ENCODE measurements at places on chromosomes 2 and 18.

DNA sequence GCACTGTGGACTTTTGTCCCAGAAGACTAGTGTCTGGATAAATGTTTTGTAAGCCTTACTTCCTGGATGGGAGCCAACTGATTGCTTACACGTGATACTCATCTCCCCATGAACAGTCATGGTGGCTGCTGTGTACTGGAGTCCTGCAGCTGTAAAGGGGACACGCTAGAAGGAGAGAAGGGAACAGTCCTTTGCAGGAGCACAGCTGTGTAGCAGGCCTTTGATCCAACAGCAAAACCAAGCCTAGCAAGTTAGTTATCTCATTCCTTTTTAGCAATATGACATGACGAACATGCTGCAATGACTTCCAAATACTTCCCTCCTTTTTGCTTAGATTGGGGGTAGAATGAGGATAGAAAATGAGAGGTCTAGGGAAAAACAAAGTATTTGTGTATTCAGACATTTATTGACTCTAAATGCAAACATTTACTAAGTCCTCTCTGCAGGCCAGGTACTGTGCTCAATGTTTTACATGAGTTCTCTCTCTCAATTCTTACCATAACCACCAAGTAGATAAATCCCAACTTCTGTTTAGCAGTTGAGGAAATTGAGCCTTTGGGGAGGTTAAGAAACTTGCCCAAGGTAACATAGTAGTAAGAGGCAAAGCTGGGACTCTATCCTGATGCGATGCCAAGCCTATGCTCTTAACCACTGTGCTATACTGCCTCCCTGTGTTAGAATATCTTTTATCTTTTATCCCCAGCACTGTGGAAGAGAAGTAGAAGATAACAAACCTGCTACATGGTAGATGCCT is 55.4 kb upstream of the CD28 start:
- DNase-seq = peak; percentile 95

DNA sequence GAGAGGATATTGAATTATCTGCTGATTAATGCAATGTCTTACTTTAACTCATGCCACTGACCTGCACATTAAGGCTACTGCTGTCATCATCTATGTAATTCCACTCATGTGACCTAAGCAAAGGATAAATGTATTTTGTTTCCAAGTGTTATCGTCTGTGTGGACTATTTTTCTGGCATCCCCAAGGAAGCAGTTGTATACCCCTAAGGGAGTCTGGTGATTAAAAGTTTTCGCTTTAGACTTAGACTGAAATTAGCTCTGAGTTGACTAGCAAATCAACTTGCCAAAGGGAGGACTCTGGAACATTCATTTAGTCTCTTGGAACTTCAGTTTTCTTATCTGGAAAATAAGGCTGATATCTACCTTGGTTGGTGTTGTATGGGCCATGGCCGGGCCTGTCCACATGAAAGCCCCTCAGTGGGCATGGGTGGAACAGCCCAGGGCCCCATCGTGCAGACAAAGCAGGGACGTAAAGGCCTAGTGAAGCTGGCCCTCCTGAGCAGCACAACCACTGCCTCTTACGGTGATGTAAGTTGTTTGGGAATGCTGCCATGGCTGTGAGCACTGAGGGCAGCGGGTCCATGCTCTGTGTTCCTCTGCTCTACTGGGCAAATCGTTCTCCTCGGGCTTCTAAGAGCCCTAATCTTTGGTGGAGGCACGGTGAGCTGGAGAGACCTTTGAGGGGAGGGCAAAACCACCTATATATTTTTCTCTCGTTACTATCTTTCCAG is 144.4 kb upstream of the RNF152 start:
- no peak for DNase-seq

GRCh38 chr2:182642328-182642727 is 73.7 kb upstream of the DNAJC10 start:
- no peak for DNase-seq

- DNase-seq = no peak
Observed at GRCh38 chr18:57925706-57926105, 118.3 kb upstream of the NEDD4L start.

DNA sequence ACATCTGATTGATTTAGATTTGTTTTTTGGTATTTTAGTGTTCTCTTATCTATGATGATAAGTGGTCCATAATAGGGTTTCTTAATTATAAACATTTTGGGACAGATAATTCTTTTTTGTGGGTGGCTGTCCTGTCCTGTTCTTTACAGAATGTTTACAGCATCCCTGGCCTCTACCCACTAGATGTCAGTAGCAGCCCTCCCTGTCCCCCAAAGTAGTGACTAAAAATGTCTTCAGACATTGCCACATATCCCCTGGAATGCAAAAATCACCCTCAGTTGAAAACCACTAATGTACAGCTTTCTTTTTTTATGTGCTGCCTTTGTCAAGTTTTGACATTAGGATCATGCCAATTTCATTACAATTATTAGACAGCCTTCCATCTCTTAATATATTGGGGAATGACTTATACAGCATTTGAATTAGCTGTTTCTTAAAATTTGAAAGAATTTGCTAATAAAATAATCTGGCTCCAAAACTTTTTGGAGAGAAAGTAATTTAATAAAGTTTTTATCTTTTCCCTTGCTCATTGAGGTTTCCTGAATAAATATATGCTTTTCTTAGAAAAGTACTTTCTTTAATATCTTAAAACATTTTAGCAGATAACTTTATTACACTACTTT is 19.5 kb downstream of the WIPF1 start:
- no peak for DNase-seq

- no peak for DNase-seq
Observed at GRCh38 chr2:213104092-213104902, 47.1 kb downstream of the IKZF2 start.

- DNase-seq = no peak
Observed at GRCh38 chr2:7627583-7627982, 710.4 kb downstream of the RNF144A start.

DNA sequence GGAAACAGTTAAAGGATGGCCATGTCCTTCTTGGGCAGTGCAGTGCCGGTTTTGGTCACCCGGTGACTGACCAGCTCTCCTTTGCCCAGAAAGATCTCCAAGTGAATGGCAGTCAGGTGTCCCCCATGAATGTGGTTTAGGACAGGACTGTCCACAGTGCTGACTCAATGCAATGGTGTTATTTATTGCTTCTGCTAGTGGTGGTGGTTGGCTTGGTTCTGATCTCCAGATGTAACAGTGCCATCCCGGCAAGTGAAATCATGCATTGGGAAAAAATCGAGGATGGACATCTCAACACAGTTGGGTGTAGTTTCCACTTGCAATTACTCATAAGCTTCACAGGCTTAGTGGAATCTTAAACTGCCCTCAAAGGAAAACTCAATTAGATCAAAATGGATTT is 81.9 kb downstream of the TGOLN2 start:
- DNase-seq = no peak

- peak; percentile 29 for DNase-seq
Observed at GRCh38 chr2:69830045-69830905, 815 bp downstream of the GMCL1 start.

GRCh38 chr2:10303694-10304378 is 1.1 kb downstream of the HPCAL1 start:
- DNase-seq = no peak

DNA sequence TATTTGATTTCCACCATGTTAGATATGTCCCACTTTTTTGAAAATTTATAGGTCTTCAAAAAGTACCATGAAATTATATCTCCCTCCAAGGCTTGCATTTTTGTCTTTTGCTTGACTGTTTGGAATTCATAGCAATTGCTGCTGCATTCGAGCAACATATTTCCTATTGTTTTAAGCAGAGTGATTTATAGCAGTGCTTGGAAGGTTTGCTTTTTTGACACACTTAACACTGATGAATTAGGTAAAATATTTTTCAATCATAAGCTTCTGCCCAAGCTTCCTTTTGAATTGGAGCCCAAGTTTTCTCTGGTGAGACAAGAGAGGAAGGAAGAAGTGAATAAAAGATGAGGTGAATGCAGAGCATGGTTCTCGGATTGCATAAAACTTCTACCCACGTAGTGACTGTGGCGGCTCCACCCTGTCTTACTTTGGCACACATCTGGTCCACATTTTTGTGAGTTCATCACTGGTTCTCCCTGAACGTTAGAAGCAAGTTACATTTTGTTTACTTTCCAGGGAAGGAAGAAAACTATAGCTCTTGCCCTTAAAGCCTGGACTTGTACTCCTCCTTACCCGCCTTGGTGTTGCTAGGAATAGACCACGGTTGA is 667.0 kb downstream of the TSN start:
- DNase-seq = no peak

GRCh38 chr2:96207073-96207773 is 1.4 kb downstream of the STARD7 start:
- DNase-seq = no peak

GRCh38 chr18:32366586-32367538 is 103.8 kb downstream of the GAREM1 start:
- no peak for DNase-seq

DNA sequence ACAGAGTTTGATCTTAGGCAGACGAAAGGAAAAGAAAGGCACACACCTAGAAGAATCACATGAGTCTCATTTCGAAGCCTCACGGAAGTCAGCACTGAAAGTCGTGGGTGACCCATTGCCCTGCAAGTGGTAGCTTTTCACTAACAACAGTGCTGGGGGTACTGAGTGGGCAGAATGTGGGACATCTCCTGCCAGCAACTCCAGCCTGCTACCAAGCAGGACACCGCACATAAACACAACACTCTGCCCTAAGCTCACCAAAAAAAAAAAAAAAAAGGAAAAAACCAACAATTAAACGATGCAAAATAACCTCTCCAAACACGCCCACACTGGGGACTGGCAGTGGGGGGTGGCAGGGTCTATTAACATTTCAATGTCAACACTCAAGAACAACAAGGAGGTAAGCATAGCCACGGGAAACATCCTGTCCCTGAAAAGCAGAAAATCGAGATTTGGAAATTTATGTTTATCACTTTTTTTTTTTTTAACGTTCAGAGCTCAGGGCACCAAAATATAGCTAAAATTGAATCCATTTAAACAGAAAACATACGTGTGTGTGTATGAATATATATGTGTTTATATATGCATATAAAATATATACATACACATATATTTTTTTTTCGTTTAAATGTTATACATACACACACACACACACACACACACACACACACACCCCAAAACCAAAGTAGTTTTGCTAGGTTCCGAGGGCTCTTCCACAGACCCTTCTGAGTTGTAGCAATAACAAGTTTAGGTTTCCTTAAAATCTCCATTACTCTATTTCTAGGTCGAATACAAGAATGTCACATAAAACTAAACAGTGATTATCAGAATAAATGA is 2.2 kb downstream of the INO80D start:
- peak; percentile 53 for DNase-seq

DNA sequence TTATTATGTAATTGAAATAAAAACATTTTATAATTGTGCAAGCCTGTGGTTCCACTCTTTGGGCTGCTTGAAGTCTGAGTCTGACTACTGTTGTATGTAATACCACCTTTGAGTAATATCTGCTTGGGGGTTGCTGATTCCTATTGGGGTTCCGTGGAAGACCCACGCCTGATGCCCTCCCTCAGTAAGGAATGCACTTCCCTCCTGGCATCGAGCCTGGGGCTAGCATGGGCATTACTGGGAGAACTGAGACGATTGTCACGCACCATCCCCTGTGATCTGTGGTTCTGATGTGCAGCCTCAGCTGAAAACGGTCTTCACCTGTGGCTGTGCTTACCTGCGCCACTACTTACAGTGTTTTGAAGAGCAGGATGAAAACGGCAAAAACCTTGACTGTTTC is 32.7 kb upstream of the RBM44 start:
- no peak for DNase-seq

GRCh38 chr2:96637385-96638143 is 548 bp downstream of the KANSL3 start:
- DNase-seq = no peak

DNA sequence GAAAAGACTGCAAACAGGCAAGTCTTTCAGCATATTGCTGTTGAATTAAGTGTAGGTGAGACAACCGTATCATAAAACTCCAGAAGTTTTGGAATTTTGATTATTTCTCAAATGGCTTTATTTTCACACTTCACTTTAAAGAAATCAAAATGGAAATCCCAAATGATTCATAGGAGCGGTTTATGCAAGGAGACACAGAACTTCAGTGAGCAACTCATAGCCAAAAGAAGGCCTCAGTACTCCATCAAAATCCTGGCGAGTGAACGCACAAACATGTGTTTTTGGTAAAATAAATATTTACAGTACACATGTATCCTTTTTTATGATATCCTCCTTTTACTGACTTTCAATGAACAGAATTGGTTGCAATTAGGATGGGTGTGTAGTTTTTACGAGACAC is 140.4 kb upstream of the APCDD1 start:
- DNase-seq = no peak

GRCh38 chr18:79935098-79935480 is 16.4 kb downstream of the SLC66A2 start:
- DNase-seq = no peak

GRCh38 chr2:59025157-59025757 is 784.1 kb upstream of the FANCL start:
- DNase-seq = peak; percentile 7

GRCh38 chr2:235462415-235462790 is 31.4 kb upstream of the AGAP1 start:
- DNase-seq = no peak

DNA sequence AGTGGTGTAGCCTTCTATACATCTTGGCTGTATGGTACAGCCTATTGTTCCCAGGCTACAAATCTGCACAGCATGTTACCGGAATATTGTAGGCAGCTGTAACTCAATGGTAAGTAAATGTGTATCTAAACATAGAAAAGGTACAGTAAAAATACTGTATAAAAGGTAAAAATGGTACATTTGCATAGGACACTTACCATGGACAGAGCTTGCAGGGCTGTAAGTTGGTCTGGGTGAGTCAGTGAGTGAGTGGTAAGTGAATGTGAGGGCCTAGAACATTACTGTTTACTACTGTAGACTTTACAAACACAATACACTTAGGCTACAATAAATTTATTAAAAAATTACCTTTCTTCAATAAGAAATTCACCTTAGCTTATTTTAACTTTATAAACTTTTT is 3.7 kb upstream of the MRPS9 start:
- DNase-seq = no peak

- DNase-seq = no peak
Observed at GRCh38 chr2:22901471-22902179, 483.4 kb upstream of the KLHL29 start.

DNA sequence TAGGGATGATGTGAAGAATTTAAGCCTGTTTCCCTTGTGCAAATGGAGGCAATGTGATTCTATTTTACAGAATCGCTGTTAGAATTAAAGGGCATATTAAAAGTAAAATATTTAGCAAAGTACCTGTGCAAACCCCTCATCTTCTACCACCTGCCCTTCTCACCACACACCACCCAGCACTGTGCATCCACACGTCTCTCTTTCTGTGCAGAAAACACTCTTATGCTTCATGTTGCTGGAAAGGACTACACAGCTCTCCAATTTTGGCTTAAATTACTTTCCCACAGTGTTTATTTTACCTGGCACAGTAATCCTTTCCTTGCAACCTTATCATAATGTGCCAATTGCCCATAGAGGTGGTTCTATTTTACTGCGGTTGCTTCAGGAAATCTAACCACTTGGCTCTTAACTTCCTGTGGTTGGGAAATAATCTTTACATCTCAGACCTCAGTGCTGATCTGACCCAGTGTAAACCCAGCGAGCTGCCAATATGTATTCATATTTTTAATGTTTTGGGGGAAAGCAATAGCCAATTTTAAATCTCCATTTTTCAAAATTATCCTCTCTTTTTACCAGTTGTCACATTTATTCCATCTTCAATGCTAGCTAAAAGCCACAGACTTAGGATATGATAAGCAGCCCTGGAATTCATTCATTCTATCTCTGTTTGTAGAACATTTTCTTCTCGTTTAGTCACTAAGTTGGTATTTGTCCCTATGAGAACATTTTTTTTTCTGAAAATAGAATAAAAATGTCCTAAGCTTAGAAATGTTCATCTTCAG is 250.9 kb downstream of the DSEL start:
- DNase-seq = no peak

- DNase-seq = no peak
Observed at GRCh38 chr2:127743477-127744026, 42.3 kb downstream of the SFT2D3 start.
